Ammon's horn (tissue), 1 donor: ENCODE measurements at places on chromosomes 16 and 17.

- DNase-seq = no peak
Observed at GRCh38 chr17:17527534-17527933, 31.3 kb upstream of the RASD1 start.

- no peak for DNase-seq
Observed at GRCh38 chr17:59815965-59816364, 76.8 kb downstream of the TUBD1 start.

- no peak for DNase-seq
Observed at GRCh38 chr17:79842656-79843473, 3.6 kb upstream of the CBX4 start.

DNA sequence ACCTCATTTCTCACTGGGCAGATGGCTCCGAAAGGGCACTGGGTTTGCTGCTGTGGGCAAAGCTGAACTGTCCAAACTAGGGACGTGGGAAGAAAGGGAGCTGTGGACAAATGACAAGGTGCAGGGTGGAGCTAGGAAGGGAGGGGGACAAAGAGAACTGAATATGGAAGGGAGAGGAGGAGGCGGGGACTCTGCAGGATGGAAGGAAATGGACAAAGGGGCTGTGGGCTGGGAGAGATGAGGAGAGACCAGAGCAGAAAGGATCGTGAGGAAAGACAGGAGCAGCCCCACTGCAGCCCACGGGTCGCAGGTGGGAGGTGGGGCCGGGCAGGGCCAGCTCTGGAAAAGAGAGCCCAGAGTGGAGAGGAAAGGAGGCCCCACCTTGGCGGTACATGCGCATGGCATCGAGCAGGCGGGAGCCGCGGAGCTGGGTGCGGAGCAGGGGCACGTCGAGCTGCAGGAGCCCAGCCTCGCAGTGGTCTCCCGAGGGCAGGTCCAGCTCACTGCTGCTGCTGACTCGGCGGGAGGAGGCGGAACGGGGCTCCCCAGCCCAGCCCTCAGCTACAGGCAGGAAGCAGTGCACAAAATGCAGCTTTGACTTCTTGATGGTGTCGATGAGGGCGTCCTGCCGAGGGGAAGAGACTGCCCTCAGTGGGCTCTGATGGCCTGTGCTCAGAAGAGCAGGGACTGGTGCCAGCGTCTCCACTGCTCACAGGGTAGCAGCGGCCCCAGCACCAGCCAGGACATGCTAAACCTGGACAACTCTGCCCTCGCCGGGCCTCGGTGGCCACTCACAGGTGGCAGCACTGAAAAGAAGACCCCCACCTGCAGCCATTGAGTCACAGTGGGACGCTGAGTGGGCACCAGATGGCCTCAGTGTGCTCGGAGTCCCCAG lies 66.8 kb downstream of the PIPOX start:
- no peak for DNase-seq
